ENCODE measurements at places on chromosomes 11 and 22.

DNA sequence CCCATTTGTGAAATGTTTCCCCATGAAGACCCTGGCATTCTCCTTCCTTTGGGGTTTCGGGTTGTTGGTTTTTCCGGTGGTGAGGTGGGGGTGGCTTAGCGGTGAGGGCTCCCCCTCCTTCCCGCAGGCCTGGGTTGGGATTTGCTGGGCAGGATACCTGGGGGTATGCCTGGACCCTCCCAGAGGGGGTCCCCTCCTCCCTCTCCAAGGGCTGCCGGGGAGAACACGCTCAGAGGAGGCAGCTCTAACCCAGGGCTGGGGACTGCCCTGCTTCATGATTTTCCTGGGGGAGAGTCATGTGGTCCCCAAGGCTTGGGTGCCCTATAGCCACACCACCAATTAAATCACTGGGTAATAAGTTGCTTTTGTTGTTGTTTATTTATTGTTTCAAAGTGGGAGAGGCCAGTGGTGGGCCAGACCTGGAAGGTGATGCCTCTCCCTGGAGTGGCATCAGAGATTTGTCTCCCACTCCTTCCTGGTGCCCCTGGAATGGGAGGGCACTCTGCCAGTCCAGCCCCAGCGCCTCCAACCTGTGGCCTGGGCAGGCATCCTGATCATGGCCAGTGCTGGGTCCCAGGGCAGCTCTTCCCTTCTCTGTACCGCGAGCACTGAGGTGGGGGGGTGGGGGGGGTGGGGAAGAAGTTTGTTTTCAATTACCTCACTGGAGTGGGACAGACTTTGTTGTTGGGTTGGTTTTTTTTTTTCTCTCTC, 1.3 kb upstream of the CLCF1 start:
- no peak for DNase-seq

GRCh38 chr11:62574363-62575071, 826 bp upstream of the EEF1G start:
- DNase-seq: peak; percentile 34

- DNase-seq: no peak
Measured at GRCh38 chr22:49329636-49330035, 498.0 kb downstream of the BRD1 start.

GRCh38 chr11:9057007-9057406, 34.4 kb downstream of the SCUBE2 start:
- no peak for DNase-seq

DNA sequence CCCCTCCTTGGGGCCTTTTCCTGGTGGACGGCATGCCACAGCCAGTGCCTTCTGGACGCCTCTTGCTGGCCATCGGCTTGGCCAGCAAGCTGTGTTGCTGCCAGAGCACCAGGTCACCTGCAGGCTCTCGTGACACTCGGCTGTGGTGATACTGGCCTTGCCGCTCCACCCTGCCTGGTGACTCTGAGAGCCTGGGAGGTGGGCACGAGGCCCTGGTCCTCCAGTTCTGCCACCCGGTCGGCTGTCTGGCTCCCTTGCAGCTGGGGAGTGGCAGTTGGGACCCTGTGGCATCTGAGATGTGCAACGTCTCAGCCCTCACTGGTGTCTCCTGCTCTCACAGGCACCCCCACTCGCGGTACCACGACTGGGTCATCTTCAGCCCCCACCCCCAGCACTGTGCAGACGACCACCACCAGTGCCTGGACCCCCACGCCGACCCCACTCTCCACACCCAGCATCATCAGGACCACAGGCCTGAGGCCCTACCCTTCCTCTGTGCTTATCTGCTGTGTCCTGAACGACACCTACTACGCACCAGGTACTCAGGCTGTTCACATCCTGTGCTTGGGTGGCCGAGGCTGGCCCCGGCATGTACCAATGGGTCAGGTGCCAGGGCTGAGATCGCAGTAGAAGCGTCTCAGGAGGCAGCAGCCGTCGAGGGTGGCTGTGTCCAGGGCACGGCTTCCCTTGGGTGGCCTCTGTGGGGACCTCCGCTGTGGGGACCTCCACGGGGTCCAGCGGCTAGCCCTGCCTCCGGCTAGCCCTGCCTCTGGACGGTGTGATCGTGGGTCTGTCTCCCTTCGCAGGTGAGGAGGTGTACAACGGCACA, 26.0 kb downstream of the MUC2 start:
- DNase-seq: no peak

DNA sequence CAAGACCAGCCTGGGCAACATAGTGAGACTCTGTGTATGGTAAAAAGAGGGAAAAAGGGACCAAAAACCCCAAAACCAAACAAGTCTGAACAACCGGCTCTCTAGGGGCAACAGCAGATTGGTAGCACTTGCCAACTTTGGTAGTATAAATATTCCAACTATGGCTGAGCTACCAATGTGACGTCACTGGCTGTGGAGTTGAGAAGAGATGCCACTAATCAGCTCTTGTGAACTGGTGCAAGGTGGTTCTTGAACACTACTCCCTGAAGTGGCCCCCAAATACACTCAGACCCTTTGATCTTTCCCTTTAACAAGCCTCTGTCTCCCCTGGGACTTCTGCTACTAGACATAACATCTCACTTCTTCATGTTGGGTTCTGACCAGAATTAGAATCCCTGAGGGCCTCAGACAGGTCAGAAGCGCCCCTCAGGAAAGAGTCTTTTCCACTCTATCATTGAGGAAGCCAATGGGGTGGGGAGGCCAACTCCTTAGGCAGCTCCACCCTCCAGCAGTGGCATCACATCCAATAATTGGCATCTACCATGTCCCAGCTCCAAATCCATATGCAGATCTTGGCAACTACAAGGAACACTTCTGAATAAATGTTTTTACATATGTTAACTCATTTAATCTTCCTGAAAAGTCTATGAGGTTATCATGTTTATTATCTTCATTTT, 49.2 kb downstream of the RPL27A start:
- no peak for DNase-seq

- DNase-seq: peak; percentile 55
Measured at GRCh38 chr11:8262552-8263108, 1.0 kb downstream of the LMO1 start.

- no peak for DNase-seq
Measured at GRCh38 chr22:35454416-35455054, 54.6 kb downstream of the MCM5 start.

GRCh38 chr22:45621836-45622600, 49.6 kb upstream of the ATXN10 start:
- no peak for DNase-seq

DNA sequence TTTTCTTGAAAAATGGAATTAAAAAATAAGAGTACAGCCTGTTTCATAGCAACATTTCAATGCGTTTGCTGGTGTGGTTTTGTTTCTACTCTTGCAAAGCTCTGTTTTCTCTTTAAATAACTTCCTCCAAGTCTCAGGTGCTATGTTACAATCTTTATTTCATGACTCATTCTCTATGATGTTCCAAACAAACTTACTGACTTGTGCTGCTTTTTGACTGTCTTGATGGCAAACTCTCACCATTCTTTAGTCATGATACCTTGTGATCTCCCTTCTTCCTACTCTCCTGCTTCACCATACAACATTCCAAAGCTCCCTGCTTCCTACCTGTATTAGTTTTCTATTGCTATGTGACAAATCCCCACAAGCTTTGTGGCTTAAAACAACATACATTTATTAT, 166.1 kb downstream of the C11orf91 start:
- DNase-seq: no peak

DNA sequence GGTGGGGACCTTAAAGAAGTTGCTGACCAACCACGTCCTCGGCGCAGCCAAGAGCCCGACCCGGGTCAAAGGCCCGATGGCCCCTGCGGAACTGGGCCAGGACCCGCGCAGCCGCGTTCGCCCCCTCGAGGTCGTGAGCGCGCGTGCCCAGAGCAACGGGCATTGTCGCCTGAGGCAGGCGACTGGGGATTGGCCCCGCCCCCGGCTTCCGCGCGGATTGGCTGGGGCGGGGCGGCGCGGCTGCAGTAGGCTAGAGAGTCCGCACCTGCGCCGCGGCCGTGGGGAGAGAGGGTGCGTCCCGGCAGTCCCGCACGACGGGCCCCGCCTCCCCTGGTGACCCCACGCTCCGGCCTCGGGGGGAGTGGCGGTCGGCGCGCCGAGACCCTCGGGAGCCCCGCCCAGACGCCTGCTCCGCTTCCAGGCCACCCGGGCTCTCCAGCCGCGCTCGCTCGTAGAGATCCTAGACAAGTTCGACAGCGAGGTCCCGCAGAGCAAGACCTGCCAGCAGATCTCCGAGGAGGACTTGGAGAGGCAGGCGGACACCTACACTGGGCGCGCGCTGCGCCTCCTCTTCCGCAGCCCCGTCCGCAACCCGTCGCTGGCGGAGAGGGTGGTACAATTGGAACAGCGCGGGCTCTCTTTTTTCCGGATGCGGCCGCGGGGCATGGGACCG, 8.3 kb upstream of the PPIL2 start:
- peak; percentile 83 for DNase-seq

DNA sequence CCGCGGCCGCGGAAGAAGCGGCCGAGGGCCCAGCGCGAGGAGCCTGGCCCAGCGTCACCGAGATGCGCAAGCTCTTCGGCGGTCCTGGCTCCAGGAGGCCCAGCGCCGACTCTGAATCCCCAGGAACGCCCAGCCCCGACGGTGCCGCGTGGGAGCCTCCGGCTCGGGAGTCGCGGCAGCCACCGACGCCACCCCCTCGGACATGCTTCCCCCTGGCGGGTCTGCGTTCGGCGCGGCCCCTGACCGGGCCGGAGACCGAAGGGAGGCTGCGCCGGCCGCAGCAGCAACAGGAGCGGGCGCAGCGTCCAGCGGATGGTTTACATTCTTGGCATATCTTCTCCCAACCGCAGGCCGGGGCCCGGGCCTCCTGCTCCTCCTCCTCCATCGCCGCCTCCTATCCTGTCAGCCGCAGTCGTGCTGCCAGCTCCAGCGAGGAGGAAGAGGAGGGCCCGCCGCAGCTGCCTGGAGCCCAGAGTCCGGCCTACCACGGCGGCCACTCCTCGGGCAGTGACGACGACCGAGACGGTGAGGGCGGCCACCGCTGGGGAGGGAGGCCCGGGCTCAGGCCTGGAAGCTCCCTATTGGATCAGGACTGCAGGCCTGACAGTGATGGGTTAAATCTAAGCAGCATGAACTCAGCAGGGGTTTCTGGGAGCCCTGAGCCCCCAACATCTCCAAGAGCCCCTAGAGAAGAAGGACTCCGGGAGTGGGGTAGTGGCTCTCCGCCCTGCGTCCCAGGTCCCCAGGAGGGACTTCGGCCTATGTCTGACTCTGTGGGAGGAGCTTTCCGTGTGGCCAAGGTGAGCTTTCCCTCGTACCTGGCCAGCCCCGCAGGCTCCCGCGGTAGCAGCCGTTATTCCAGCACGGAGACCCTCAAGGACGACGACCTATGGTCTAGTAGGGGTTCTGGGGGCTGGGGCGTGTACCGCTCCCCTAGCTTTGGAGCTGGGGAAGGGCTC, 1.2 kb downstream of the ARHGEF17 start:
- DNase-seq: no peak

DNA sequence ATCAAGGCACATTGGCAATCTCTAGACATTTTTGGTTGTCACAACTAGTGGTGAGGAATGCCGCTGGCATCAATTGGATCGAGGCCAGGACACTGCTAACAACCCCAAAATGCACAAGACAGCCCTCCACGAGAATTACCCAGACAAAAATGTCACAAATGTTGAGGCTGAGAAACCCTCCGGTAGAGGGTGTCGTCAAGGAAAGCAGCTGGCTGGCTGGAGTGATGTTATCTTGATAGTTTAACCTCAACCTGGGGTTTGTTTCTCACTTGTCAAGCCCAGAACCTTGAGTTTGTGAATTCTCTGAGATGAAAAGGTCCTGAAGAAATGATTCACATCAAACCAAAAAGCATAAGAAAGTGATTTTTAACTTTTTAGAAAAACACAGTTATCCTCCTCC, 21.1 kb upstream of the TMPRSS13 start:
- DNase-seq: peak; percentile 71

- DNase-seq: no peak
Measured at GRCh38 chr11:27412192-27412691, 49.2 kb upstream of the CCDC34 start.

- DNase-seq: no peak
Measured at GRCh38 chr11:75615751-75616150, 53.1 kb downstream of the MAP6 start.

DNA sequence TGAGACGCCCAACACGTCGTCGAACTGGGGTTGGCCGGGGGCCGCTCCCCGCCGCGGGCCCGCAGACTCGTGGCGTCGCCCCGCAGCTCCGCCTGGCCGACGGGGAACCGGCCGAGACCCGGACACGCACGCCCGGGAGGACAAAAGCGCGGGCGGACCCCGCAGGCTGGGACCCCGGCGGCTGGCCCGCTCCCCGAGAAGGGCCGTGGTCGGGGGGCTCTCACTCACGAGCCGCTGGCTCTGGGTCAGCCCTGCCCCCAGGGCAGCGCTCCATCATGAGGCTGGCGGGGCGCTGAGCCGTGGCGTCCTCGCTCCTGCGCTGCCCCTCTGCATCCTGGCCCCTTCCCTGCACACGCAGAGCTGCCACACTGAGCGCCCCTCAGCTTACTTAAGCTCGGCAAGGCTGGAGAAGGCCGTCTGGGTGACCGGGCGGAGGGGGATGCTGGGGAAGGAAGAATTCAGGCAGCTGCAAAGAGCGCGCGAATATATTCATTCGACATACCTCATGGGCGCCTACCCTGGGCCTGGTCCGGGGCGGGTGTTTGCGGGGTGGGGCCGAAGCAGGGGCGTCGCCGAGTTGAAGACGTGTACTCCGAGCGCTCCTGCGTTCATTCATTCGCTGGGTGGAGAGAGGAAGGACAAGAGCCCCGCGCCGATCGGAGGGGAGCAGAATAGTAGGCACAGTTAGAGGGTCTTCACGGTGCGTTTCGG, 579 bp upstream of the CYB5R2 start:
- DNase-seq: peak; percentile 52

GRCh38 chr11:113675565-113675964, 30.5 kb downstream of the TMPRSS5 start:
- DNase-seq: no peak

- DNase-seq: no peak
Measured at GRCh38 chr22:26610996-26611395, 6.8 kb downstream of the CRYBB1 start.

GRCh38 chr11:78573681-78574080, 983 bp downstream of the NARS2 start:
- DNase-seq: no peak

- DNase-seq: no peak
Measured at GRCh38 chr11:12581416-12581815, 92.8 kb upstream of the TEAD1 start.

DNA sequence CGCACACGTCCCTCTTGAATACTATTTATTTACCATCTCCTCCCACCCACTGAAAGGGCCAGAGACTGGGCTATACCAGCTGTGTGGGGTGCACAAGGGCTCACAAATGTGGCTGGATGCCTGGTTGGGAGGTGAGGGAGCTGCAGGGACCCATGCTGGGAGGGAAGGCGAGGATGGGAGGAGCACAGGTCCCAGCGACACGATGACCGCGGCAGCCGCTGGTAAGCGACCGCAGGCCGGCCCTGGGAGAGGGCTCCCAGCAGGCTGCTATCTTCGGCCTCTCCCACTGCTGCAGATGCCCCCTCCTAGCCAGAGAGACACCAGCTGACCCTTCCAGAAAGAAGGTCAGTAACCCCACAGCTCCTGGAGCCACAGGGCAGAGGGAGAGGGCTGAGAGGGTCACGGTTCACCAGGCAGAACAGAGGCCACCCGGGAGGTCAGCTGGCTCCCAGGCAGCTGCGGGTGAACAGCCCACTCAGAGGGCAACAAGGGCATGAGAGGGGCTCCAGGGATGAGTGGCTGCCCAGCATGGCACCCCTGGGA, 163.9 kb downstream of the CRYBB2 start:
- DNase-seq: no peak
